ENCODE measurements at places on chromosomes 12 and 14.
A peak's percentile ranks its signal among the peaks of the same experiment; 100 is the strongest.

GRCh38 chr12:47965581-47965980 lies 2.2 kb downstream of the TMEM106C start:
- H3K4me1 ChIP-seq = peaks cover 40% of the 10 kb centered on the region
- no peak overlapping the region for H3K27ac ChIP-seq
- peaks cover 48% of the 10 kb centered on the region for H3K36me3 ChIP-seq
- H3K27me3 ChIP-seq = peaks cover 29% of the 10 kb centered on the region
- peak overlapping the region; percentile 98 for H3K4me3 ChIP-seq
- DNase-seq = no peak

- peaks cover 35% of the 10 kb centered on the region for H3K36me3 ChIP-seq
- H3K27me3 ChIP-seq = no peaks in the 10 kb centered on the region
- peaks cover 12% of the 10 kb centered on the region for H3K4me1 ChIP-seq
- no peak overlapping the region for H3K4me3 ChIP-seq
- no peak overlapping the region for H3K27ac ChIP-seq
- no peak for DNase-seq
These were observed 197.4 kb downstream of the EPS8 start for GRCh38 chr12:15591811-15592210.

DNA sequence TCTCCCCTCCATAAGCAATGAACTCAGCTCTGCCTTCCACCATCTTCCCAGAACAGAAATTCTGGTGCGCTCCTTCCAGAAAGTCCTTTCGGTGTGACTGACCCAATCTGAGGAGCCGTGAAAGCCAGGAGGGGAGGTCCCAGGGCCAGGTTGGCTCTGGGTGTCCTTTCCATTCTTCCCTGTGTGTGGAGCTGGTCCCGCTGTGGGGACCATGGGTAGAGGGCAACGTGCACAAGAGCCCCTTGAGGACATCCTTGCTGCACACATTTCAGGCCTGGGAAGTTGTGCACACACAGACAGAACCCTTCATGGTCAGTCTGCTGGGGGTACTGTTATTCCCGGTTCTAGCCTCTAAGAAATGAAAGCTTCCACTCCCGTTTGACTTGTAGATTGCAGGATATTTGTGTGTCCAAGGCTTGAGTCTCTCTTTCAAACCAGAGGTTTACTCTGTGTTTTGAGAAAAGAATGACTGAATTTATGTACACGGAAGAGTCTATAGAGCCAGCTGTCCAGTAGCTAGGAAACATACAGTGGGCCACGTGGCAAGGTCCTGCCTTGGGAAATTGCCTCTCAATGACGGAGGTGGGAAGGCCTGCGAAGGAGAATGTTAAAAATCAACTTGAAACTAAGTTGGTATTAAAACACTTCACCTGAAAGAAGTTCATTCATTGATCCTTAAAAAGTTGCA lies 10.1 kb downstream of the NFKBIA start:
- H3K36me3 ChIP-seq = peaks cover 9% of the 10 kb centered on the region
- H3K27me3 ChIP-seq = peaks cover 5% of the 10 kb centered on the region
- no peak for DNase-seq
- peaks cover 10% of the 10 kb centered on the region for H3K4me1 ChIP-seq

DNA sequence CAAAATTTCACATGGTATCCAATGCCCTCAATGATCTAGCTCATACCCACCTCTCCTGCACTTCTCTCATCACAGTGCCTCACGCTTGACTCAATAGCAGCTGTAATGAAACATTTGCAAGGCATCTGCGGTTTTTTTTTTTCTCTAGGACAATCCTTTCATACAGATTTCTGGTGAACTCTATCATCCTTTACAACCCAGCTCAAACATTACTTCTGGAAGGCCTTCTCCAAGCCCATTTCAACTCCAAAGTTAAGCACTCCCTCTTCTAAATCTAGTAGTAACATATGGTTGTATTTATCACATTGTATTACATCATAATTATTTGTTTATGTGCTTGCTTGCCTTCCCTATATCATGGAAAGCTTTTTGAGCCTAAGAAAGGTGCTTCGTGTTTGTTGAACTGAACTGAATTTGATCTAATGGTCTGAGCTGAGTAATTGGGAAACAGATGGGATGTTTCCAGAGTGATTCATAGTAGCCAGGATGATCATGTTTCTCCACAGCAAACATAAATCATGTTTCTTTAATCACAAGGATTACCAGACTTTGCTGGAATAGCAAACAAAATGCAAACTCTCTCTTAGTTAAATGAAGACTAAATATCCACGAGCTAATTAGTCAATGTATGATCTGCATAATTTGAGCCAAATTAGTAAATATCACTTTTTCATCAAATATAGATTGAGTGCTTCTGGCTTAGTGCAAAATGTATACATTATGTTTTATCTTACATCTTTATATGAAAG lies 14.3 kb downstream of the CFL2 start:
- no peak overlapping the region for H3K4me3 ChIP-seq
- no peaks in the 10 kb centered on the region for H3K36me3 ChIP-seq
- no peak overlapping the region for H3K27ac ChIP-seq
- DNase-seq = no peak

GRCh38 chr12:8685051-8685450 lies 12.7 kb upstream of the RIMKLB start:
- no peak overlapping the region for H3K27ac ChIP-seq
- no peaks in the 10 kb centered on the region for H3K36me3 ChIP-seq
- H3K4me3 ChIP-seq = no peak overlapping the region
- peaks cover 4% of the 10 kb centered on the region for H3K4me1 ChIP-seq
- DNase-seq = no peak

- H3K36me3 ChIP-seq = peaks cover 48% of the 10 kb centered on the region
- H3K27me3 ChIP-seq = no peaks in the 10 kb centered on the region
- H3K27ac ChIP-seq = no peak overlapping the region
- no peak for DNase-seq
These were observed 22.0 kb downstream of the RPS6KA5 start for GRCh38 chr14:91038439-91038838.

DNA sequence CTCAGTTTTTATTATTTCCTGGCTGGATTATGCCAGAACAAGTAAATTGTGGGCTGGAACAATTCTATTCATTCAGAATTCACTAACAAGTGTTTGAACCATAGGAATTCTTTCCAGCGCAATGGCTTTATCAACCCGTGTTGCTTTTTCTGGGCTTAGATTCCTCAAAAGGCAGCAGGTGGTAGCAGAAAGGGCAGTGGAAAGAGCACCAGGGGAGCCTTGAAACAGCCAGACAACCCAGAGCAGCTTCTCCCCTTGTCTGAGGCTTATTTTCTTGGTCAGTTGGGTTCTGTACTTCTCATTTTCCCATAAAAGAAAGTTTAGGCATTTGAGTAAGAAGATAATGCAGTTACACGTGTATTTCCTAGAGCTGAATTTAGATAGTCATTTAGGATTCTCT lies 130.7 kb downstream of the OTOGL start:
- no peak for DNase-seq
- H3K36me3 ChIP-seq = no peaks in the 10 kb centered on the region
- no peak overlapping the region for H3K27ac ChIP-seq
- no peaks in the 10 kb centered on the region for H3K4me1 ChIP-seq
- no peaks in the 10 kb centered on the region for H3K27me3 ChIP-seq

- no peak overlapping the region for H3K4me3 ChIP-seq
- peaks cover 21% of the 10 kb centered on the region for H3K4me1 ChIP-seq
- H3K27me3 ChIP-seq = no peaks in the 10 kb centered on the region
- no peak overlapping the region for H3K27ac ChIP-seq
- peaks cover 2% of the 10 kb centered on the region for H3K36me3 ChIP-seq
These were observed 4.2 kb upstream of the XPOT start for GRCh38 chr12:64400041-64400440.

DNA sequence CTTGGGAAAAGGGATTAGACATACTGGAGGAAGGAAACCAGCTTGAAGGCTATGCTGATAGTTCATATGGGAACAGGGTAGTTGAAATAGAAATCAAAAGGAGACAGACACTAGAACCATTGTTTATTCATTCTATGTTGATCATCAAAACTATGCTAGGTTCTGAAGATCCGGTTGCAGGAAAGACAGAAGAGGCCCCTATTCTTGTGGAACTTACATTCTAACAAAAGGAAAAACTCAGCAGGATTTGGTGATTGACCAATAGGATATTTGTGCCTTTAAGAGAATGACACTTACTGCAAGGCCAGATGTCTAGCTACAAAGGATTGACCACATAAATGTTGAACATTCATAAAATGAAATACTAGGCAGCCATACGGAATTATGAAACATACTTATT lies 179.2 kb downstream of the AKAP6 start:
- no peak overlapping the region for H3K4me3 ChIP-seq
- H3K27ac ChIP-seq = no peak overlapping the region
- no peak for DNase-seq
- no peaks in the 10 kb centered on the region for H3K36me3 ChIP-seq
- H3K4me1 ChIP-seq = no peaks in the 10 kb centered on the region

GRCh38 chr12:119679081-119679480 lies 11.1 kb downstream of the PRKAB1 start:
- no peak overlapping the region for H3K4me3 ChIP-seq
- no peaks in the 10 kb centered on the region for H3K27me3 ChIP-seq
- H3K27ac ChIP-seq = no peak overlapping the region
- H3K36me3 ChIP-seq = peaks cover 76% of the 10 kb centered on the region
- DNase-seq = no peak
- H3K4me1 ChIP-seq = peaks cover 31% of the 10 kb centered on the region

DNA sequence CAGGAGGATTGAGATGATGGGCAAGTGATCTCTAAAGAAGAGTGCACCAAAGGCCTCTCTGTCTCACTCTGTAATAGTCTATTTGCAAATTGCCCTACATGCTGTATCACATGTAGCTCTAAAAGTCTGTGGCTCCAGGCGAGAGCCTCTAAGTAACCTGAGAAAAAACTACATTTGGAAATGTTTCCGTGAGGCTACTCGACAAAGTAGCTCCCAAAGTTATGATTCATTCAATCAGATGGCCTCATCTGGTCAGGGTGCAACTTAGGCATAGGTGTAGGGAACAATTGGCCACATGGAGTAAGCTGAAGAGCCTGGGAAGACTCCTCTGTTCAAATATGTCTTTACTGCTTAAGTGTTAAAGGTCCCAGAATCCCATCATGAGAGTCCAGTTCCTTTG lies 155.4 kb upstream of the PLEKHG7 start:
- H3K36me3 ChIP-seq = peaks cover 6% of the 10 kb centered on the region
- no peak for DNase-seq
- no peaks in the 10 kb centered on the region for H3K27me3 ChIP-seq
- H3K27ac ChIP-seq = no peak overlapping the region

DNA sequence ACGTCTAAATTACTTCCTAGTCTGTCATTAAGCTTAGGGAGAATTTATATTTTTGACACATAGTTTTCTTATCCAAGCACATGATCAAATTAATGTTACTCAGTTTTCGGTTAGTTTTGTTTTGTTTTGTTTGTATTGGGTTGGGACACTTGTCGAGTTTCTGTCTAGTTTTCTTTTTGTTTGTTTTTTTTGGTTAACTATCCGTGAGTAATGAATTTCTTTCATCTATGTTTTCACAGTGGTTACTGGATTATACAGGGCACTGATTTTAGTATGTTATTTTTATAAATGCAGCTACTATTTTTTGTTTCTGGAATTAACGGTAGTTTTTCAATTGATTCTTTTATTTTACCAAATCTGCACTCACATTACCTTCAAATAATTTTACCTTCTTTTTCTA lies 2.7 kb downstream of the KLRF1 start:
- no peak overlapping the region for H3K27ac ChIP-seq
- H3K4me1 ChIP-seq = no peaks in the 10 kb centered on the region
- no peak for DNase-seq
- peaks cover 5% of the 10 kb centered on the region for H3K27me3 ChIP-seq
- H3K4me3 ChIP-seq = no peak overlapping the region
- no peaks in the 10 kb centered on the region for H3K36me3 ChIP-seq

DNA sequence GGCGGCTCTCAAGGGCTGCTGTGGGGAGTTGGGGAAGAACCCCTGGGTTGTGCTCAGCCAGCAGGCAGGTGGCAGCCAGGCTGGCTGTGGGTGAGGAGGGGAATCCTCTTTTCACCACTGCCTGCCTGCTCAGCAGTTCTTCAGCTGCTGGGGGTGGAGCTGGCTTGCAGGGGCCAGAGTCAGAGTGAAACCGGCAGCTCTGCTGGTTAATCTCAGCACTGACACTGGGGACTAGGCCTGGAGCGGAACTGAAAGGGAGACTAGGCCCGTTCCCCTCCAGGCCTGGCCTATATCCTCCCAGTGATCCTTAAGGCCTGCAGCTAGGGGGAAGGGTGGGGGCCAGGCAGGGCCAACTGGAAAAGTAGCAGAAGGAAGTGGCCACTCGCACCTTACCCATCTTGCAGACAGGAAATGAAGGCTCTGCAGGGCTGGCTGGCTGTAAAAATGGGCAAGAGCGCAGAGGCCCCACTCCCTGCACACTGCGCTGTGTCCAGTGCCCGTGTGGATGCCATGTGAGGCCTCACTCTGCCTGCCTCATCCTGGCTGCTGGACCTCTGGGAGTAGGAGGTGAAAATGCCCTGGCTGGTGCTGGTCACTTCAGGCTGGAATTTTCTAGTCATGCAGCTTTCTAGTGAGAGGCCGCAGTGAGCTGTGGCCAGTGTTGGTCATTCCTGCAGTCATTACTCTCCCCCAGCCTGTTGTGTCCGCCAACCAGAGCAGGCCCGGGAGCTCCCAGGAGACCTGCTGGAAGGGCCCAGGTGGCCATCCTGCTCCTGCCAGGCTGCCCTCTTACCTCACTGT lies 39.4 kb downstream of the SH2B3 start:
- H3K27ac ChIP-seq = peak overlapping the region; percentile 95
- peak overlapping the region; percentile 58 for H3K4me3 ChIP-seq
- peaks cover 70% of the 10 kb centered on the region for H3K36me3 ChIP-seq
- H3K27me3 ChIP-seq = no peaks in the 10 kb centered on the region

GRCh38 chr12:117526757-117527478 lies 165.5 kb upstream of the NOS1 start:
- H3K36me3 ChIP-seq = no peaks in the 10 kb centered on the region
- no peaks in the 10 kb centered on the region for H3K27me3 ChIP-seq

DNA sequence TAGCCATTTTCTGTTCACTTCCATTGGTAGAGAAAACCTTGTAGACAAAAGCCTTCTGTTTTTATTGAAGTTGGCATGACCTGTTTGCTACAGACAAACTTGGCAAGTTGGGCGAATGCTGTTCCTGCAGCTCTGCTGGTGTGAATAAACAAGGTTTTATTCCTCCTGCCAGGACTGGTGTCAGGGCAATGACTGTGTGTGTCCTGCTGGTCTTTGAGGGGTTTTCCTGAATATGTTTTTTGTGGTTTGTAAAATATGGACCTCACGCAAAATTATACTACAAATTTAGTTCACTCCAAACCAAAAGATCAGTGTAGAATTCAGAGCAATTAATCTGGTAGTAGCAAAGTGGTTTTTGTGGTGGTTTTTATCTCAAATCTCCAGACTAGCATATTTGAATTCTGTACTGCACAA lies 140.8 kb downstream of the ERC1 start:
- no peaks in the 10 kb centered on the region for H3K27me3 ChIP-seq
- no peak overlapping the region for H3K27ac ChIP-seq
- H3K4me3 ChIP-seq = no peak overlapping the region
- H3K4me1 ChIP-seq = peaks cover 7% of the 10 kb centered on the region
- no peak for DNase-seq

- H3K4me1 ChIP-seq = peaks cover 34% of the 10 kb centered on the region
- no peak overlapping the region for H3K27ac ChIP-seq
- no peak for DNase-seq
These were observed 2.6 kb downstream of the EGLN3 start for GRCh38 chr14:33948145-33948868.
